HL-60 (cell line): ENCODE measurements at places on chromosomes 3 and 15.
A peak's percentile ranks its signal among the peaks of the same experiment; 100 is the strongest.

- no peak for DNase-seq
Observed at GRCh38 chr3:197907196-197907595, 42.8 kb upstream of the RPL35A start.

DNA sequence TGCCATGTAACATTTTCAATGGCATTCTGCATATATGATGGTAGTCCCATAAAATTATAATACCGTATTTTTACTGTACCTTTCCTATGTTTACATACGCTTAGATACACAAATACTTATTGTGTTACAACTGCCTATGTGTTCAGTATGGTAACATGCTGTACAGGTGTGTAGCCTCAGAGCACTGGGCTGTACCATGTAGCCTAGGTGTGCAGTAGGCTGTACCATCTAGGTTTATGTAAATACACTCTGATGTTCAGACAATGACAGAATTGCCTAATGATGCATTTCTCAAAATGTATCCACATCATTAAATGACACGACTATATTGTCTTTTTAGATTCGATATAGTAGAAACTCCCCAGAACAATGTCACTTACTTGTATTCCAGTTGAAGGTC lies 22.7 kb downstream of the CD80 start:
- no peak for DNase-seq

DNA sequence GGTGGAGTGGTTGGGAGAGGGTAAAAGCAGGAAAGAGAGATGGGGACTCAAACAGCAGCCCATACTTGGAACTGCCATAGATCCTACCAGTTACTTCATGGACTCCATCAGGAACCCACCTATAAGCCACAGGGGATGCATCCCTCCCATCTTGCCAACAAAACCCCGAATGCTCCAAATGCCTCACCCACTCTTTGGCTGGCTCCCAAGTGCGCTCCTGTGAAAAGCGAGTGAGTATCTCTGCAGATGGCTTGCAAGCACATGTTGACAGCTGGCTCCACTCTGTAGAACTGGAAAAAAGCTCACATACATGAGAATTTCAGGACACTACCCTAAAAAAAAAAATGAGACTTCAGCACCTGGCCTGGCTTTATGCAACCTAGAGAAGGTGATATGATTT lies 151.0 kb downstream of the UBE3A start:
- no peak for DNase-seq

- DNase-seq: no peak
Observed at GRCh38 chr15:83322061-83322460, 37.6 kb upstream of the BNC1 start.

GRCh38 chr15:80503319-80503952 lies 99.3 kb downstream of the ARNT2 start:
- DNase-seq: no peak

GRCh38 chr3:84538597-84538996 lies 420.2 kb upstream of the CADM2 start:
- DNase-seq: no peak

DNA sequence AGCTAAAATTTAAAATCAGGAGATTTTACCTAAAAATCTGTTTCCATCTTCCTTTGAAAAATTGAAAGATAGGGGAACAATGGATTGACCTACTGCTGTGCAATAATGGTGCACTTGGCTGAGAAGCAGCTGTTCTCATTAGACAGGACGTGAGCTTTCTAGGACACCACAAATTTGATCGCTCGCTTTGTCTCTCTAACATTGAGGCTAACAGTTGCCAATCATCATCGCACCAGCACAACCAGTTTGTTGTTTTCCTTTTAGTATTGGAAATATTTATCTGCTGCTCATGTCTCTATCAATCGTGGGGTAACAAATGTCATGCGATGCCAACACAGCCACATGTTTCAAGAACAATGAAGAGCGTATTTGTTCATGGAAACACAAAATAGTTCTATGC lies 228.8 kb upstream of the P2RY1 start:
- no peak for DNase-seq

DNA sequence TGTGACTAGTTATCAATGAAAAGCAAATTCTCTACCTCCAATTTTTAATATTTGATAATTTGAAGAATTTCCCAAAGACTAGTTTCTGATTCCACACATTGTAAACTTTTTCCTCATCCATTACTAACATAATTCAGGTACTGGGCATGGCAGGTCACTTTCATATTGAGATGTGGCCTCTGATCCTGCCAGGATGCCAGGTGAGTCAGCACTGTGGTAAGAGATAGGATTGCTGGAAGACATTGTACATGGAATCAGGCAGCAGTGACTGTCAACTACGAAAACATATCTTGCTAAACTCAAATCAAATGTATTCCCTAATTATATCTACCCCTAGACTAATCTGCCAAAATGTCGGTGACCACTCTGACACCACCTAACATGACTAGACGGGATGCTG lies 33.2 kb upstream of the POU1F1 start:
- no peak for DNase-seq

GRCh38 chr3:53885239-53885638 lies 3.3 kb upstream of the ACTR8 start:
- DNase-seq: no peak

DNA sequence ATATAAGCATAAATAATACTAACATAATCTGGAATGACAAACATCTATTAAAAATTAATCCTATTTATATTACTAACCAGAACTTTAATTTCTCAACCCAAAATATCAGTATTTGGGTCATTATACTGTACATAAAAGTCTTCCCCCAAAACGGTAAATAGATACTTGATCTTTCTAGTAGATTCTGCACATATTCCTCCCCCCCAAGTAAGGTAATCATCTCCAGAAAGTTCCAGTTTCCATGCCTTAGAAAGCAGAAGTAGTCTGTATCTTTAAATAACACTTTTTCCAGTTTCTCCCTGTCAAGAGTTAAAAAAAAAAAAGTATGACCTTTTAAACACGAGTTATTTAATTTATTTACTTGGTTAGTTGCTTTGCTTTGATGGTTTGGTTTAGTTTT lies 150.7 kb upstream of the MB21D2 start:
- no peak for DNase-seq

- no peak for DNase-seq
Observed at GRCh38 chr15:66855041-66855440, 153.0 kb downstream of the SMAD6 start.

DNA sequence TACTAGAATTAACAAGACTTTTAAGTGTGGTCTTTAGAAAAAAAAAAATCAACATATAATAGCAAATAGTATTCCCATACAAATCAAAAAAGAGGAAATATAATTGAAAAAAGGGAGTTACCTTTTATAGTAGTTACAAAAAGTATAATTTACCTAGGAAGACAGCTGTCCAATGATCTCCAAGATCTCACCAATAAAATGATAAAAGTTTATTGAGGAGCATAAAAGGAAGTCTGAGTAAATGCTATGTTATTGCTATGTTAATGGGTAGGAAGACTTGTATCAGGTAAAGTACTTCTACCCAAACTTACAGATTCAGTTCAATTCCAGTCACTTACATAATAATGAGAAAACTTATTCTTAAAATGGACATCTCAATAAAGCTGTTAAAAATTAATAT lies 379.0 kb upstream of the TPM1 start:
- DNase-seq: no peak

DNA sequence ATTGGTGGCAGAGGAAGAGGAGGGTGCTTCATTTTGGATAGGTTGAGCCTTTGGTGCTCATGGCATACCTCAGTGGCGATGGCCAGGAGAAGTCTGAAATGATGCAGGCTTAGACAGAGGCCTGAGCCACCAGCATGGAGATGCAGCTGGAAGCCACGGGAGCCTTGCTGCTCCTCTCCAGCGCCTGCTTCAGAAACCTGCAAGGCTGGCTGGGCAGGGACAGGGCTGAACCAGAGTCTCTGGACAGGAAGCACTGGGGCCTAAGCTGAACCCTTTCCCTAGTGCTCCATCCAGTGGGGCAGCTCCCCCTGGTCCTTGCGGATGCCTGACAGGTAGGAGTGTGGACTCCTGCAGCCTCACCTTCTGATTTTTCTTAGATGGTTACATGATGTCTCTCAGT lies 36.7 kb upstream of the ADCY5 start:
- DNase-seq: no peak

- no peak for DNase-seq
Observed at GRCh38 chr3:7728566-7729519, 772.8 kb upstream of the LMCD1 start.

DNA sequence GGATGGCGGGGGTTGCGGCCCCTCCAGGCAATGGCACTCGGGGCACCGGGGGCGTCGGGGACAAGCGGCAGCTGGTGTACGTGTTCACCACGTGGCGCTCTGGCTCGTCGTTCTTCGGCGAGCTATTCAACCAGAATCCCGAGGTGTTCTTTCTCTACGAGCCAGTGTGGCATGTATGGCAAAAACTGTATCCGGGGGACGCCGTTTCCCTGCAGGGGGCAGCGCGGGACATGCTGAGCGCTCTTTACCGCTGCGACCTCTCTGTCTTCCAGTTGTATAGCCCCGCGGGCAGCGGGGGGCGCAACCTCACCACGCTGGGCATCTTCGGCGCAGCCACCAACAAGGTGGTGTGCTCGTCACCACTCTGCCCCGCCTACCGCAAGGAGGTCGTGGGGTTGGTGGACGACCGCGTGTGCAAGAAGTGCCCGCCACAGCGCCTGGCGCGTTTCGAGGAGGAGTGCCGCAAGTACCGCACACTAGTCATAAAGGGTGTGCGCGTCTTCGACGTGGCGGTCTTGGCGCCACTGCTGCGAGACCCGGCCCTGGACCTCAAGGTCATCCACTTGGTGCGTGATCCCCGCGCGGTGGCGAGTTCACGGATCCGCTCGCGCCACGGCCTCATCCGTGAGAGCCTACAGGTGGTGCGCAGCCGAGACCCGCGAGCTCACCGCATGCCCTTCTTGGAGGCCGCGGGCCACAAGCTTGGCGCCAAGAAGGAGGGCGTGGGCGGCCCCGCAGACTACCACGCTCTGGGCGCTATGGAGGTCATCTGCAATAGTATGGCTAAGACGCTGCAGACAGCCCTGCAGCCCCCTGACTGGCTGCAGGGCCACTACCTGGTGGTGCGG lies 1.9 kb downstream of the CHST2 start:
- no peak for DNase-seq

GRCh38 chr15:77546050-77546501 lies 86.6 kb downstream of the LINGO1 start:
- DNase-seq: no peak

- DNase-seq: no peak
Observed at GRCh38 chr3:140628606-140629005, 49.3 kb upstream of the TRIM42 start.

DNA sequence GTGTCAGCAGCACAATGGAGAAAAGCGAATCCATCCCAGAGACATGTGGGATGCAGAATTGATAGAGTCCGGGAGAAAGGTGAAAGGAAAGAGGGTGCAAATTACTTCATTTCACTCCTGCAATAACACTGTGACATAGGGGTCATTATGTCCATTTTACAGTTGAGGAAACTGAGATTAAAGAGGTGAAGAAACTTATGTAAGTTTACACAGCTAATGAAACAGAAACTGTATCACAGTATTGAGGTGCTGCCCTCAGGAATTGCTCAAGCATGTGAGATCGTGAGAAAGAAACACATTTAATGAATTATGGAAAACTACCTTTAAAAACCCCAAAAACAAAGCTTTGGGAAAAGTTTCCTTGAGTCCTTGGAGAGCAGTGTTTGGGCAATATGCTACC lies 103.6 kb upstream of the PFN2 start:
- no peak for DNase-seq

DNA sequence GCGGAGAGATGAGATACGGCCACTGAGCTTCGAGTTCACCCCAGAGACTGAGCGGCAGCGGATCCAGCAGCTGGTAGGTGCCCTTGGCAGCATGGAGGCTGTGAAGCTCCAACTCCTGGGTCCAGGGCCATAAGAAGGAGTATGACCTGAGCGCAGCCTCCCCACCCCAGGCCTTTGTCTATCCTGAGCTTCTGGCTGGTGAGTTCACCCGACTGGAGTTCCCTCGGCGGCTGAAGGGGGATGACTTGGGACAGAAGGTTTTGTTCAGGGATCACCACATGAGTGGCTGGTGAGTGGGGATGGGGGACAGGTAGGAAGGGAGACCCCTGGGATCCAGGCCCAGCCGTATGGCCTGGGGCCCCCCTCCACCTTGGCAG lies 2.6 kb downstream of the PPM1M start:
- DNase-seq: no peak

GRCh38 chr3:179286331-179286730 lies 35.4 kb upstream of the KCNMB3 start:
- no peak for DNase-seq

DNA sequence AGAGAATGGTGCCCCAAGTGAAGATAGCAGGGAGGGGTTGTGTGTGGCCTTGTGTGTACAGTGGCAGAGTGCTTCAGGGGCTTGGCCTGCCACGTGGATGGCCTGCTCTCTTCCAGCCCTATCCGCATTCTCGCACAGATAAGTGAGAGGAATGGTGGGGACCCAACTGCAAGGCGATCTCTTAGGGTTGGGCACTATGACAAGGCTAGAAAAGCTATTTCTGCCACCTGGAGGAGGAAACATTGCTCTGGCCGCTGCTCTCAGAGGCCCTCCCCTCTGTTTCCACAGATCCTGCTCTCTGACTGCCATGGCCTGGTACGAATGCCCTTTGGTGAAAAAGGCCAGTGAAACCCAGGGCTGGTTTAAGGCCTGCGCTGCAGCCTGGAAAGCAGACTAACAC lies 20.6 kb downstream of the EEFSEC start:
- DNase-seq: peak; percentile 33

DNA sequence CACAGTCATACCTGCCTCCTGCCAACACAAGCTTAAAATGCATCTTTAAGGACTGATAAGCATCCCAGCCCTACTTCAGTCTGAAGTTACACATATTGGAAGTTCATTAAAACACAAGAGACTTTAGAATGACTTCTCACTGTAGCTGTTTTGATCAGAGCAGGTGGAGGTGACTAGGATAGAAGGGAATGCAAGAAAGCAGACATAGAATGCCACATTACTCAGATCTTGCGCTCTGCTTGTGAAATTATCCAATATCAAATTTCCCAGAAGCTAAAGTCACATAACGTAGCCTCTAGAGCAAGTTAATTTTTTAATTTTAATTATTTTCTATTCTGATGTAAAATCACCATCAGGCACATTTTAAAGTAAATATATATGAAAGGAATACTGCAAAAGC lies 306.5 kb downstream of the PLOD2 start:
- no peak for DNase-seq

DNA sequence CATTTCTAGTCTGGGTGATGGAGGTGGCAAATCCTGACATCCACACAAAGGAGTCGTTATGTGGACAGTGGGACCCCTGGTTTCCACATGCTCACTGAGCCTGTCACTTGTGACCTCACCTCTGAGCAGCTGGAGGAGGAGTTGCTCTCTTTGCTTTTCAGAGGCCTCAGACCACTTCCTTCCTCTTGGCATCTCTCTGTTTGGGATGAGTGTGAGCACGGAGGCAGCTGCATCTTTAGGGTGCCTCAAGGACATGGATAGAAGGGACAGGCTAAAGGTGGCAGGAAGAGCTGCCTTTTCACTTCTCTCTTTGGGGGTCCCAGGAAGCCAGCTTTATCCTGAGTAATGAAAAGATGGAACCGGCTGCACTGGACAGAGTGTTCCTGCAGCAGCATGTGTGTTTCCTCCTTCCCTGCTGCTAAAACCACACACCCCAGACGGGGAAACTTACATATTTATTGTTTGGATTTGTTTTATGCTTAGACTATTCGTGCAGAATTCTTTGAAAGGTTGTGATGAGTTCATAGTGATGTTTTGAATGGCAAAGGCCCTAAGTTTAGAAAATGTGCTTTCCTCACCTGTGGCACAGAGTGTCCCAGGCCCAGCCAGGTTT lies 31.8 kb downstream of the GPR171 start:
- DNase-seq: peak; percentile 79

GRCh38 chr3:65376426-65376825 lies 662.3 kb downstream of the MAGI1 start:
- no peak for DNase-seq

- no peak for DNase-seq
Observed at GRCh38 chr15:40082195-40082883, 26.3 kb downstream of the BMF start.
